Activated gamma-delta T cell treated with anti-CD3 and anti-CD28 coated beads, Interleukin-2, amount 50 U/mL, for 16 hours (primary cell): ENCODE measurements at places on chromosomes 11 and 22.
A peak's percentile ranks its signal among the peaks of the same experiment; 100 is the strongest.

- DNase-seq = no peak
Measured at GRCh38 chr11:75514596-75514995, 11.1 kb downstream of the GDPD5 start.

DNA sequence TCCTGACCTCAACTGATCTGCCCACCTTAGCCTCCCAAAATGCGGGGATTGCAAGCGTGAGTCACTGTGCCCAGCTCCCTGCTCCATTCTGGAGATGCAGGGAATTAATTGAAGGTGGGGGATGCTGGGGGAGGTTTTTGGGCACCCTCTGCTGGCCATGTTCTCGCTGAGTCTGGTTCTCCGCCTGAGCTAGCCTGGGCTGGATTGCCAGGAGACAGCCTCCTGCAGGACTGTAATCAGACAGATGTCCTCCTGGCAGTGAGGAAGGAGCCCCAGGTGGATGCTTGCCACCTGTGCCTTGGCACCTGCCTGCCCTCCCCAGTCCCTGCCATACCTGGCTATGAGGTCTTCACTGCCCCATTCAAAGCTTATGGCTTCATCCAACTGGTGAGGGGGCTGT is 5.4 kb downstream of the MTFP1 start:
- no peak for DNase-seq

DNA sequence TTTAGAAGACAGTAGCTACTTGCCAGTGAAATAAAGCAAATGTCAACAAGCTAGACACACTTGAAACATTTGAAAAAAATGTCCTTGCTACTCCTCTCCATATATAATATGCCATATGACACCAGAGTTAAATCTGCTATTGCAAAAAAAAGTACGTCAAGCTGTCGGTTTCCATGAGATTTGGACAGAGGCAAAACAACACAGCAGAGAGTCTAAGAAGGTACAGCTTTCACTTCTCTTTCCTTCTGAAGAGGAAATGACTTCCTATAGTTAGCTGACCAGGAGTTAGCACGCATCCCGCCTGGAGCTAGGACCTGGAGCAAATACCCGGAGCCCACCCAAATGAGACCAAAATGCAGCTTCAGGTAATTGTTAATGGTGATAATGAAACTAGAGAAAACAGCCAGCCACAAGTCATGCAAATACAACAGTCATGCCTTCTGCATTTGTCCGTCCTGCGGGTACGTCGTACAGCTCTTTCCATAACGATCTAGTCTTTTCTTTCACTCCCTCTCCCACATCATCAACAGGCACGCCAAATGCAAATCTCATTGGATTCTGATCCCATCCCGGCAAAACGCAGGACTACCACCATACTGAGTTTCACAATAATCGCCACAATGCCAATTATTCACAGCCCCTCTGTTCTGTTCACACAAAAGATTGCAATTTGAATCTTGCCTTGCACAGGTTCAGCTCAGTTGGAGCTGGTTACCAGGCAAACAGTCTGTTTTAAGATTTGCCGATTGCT is 395.0 kb upstream of the CCDC90B start:
- DNase-seq = no peak

DNA sequence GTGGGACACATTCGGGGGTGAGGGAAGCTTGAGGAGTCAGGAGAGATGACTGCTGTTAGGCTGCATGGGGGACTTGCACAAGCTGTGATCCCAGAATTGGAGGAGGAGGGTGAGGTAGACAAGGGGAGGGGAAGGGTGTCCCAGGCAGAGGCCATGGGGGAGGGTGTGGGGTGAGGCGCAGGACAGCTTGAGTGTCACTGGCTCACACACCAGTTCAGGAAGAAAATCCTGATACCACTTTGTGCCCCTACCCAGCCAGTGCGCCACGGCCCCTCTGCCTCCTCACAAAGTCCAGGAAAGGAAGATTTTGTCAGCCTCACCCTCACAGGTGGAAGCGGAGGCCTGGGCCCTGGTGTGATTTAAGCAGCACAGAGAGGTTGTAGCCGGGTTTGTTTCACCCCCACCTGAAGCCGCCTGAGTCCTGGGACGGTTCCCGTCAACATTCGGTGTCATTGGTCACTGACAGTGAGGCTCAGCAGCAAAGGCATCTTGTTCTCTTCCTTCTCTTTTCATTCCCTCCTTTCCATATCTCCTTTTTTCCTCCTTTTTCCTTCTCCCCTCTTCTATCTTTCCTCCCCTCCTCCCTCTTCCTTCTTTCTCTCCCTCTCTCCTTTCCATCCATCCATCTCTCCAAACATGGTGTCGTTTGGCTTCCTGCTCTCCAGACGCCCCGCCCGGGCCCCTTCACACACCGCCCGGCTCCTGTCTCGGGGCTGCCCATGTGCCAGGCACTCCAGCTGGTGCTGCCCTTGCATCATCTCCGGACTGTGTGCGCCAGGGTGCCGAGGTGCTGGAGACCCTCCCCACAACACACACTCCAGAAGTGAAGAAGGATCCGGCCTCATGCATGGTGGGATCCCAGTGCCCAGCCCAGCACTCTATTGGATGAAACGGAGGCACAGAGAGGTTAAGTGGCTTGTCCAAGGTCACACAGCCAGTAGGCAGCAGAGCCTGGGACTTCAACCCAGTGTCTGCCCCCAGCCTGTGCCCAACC is 89.3 kb downstream of the MPPED1 start:
- no peak for DNase-seq

GRCh38 chr11:8055836-8056526 is 25.0 kb upstream of the TUB start:
- DNase-seq = no peak

- DNase-seq = no peak
Measured at GRCh38 chr11:116348226-116348625, 424.6 kb downstream of the BUD13 start.

DNA sequence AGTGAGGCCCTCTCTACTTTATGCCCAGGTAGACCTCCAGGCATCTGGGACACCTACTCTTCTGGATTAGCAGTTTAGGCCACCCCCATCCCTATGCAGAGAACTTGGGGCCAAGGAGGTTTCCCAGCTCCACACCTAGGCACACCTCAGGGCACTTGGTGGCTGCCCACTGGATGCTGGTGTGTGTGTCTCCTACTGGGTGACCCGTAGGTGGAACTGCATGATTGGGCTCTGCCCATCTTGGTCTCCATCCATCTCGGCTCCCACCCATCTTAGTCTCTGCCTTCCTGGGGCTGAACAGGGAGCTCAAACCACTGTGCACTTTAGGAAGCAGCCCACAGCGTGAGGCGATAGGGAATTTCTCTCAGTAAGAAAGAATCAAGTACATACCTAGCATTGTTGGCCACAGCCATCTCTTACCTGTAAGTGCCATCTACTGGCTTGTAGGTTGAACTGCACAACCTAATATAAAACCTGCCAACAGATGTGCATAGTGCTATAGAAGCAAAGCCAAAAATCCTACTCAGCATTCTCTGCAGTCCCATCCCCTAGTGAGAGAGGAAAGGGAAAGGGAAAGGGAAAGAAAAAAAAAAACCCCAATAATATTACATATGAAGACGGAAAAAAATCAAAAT is 61.6 kb upstream of the PTPN5 start:
- no peak for DNase-seq

- peak; percentile 73 for DNase-seq
Measured at GRCh38 chr11:64340671-64341335, 799 bp downstream of the CCDC88B start.

GRCh38 chr22:19766511-19767426 is 6.2 kb downstream of the TBX1 start:
- DNase-seq = no peak

DNA sequence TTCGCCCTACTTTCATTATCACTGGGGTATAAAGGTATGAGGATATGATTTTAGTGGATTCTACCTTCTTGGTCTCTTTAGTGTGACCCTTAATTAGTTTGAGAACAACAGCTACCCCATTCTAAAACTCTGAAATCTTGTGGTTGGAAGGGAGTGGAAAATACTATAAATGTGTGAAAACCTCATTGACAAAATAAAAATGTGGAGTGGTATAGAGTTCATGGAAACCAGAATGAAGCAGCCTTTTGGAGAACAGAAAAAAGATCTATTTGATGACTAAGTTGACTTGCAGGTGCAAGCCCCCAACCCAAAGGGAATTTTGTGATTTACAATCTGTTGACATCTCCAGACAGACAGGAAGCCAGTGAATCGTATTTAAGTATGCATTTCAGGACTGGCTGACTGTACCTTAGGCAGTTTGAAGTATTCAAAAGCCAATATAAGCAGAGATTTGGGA is 75.8 kb downstream of the GAS2 start:
- no peak for DNase-seq

DNA sequence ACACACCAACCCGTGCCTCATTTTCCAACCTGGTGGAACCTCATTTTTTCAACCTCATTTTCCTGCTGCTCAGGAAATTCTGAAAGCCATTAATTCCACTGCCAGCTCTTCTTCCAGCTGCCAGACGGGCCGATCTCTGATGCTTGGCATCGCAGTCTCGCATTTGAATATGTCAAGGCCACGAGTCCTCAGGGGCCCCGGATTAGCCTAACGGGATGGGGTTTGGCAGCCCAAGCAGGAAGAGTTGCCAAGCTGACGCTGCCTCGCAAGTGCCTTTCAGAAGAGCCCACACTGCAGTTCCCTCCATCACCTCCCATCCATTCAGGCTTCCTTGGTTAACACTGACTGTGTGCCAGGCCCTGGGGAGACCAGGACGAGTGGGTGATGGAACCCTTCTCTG is 8.7 kb downstream of the RASD2 start:
- no peak for DNase-seq
